Gastroesophageal sphincter (tissue), 4 donors: ENCODE measurements at places on chromosomes 7 and 10. TPM values are rescaled to one million over a fixed set of nuclear protein-coding genes. Genes with fewer than 3 reads are reported as not detected.
A peak's percentile ranks its signal among the peaks of the same experiment; 100 is the strongest.

GRCh38 chr7:94183289-94183749 lies 179.2 kb upstream of the BET1 start:
- peak; percentile 93 for ATAC-seq

DNA sequence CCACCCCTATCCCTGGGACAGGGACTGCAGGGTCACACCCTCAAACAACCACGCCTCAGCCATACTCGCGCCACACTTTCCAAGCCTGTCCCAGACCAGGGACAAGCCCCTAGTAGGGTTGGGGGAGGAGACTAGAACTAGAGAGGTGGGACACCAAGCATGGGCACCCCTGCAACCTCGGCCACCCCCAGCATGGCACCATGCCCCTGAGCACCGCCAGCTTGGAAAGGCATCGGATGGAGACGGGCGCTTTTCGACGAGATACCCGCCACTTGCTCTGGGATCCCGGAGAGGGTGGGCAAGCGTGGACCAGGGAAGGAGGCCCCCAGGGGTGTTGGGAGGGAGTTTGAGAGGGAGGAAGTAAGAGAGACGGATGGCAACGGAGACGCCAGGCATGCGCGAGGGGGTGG lies 13.1 kb upstream of the KMT2E start:
- no peak for ATAC-seq

The ZNF273 gene
- 3.9 TPM for total RNA-seq

The PLXDC2 gene
- 65.5 TPM for total RNA-seq

- no peak for ATAC-seq
These were observed 71.9 kb downstream of the MRPL32 start for GRCh38 chr7:43004082-43004481.

DNA sequence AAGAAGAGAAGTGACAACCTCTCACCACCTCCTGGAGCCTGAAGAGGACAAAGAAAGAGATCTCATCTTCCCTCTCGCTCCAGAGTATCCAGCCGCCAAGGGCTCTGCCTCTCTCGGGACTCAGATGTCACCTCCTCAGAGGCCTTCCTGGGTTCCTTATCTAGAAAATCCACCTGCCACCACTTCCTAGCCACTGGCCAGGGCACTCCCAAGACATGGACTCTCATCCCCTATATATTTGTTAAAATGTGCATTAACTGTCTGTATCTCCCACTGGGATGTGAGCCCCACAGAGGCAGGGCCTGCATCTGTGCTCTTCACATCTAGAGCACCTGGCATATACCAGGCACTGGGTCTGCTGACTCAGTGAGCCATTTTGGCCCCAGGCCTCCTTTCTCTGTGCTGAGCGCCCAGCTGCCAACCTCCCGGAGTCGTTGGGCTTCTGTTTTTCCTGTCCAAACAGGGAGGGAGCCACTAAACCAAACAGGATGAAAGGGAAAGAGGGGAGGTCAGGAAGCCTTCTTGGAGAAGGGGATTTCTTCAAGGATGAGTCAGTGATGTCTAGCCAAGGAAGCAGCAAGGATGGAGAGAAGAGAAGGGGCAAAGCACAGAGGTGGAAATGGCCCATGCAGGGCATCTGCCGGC lies 58.9 kb downstream of the KCNMA1 start:
- no peak for ATAC-seq

- no peak for ATAC-seq
These were observed 268.9 kb downstream of the ADK start for GRCh38 chr10:74419958-74420375.
